SK-MEL-5 (cell line): ENCODE measurements at places on chromosomes 6 and 20.

- DNase-seq = peak; percentile 63
Observed at GRCh38 chr6:158031381-158032353, 50.0 kb downstream of the SYNJ2 start.

DNA sequence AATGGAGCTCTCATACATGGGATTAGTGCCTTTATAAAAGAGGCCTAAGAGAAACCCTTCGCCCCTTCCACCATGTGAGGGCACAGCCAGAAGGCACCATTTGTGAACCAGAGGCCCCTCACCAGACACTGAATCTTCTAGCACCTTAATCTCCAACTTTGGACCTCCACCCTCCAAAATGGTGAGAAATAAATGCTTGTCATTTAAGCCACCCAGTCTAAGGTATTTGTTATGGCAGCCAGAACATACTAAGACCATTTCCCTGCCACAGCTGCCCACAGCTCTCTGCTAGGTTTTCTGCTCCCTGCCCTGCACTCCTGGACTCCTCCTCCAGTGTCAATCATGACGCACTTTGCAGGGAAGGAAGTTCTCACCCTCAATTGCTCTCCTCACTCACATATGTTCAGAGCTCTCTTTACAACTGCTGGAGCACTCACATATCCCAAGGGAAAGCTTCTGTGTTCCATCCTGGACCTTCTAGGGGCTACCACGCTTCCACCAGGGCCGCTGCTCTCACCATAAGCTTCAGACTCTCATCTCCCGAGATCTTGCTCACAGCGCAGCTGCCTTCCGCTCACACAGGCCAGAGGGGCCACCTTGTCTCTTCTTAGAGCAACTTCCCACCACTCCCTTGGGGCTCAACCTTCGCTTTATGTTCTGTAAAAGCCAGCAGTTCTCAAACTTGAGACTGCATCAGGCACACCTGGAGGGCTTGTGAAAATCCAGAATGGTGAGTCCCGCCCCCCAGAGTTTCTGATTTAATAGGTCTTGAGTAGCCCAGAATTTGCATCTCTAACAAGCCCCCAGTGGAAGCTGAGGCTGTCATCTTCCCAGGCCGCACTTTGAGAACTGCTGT, 1.6 kb upstream of the LY86 start:
- DNase-seq = no peak

GRCh38 chr6:53547166-53547810, 2.4 kb upstream of the GCLC start:
- DNase-seq = no peak

GRCh38 chr20:49519777-49520359, 37.4 kb upstream of the KCNB1 start:
- DNase-seq = no peak

DNA sequence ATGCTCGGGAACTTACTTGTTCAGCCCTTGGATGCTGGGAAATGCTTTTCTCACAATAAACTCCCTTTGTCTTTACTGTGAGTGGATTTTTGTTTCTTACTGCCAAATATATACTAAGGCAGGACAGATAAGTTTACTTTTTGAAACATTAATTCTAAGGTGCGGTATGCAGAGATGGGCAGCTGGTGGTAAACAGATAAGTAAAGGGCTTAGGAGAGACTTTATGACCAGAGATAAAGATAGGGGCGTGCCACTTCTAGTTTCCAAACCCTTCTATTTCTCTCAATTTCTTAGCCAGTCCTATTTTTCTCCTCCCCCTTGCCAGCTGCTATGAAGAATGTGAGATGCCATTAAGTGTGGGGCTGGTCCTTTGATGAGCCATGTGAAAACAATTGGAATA, 16.3 kb downstream of the SAMD3 start:
- DNase-seq = no peak

DNA sequence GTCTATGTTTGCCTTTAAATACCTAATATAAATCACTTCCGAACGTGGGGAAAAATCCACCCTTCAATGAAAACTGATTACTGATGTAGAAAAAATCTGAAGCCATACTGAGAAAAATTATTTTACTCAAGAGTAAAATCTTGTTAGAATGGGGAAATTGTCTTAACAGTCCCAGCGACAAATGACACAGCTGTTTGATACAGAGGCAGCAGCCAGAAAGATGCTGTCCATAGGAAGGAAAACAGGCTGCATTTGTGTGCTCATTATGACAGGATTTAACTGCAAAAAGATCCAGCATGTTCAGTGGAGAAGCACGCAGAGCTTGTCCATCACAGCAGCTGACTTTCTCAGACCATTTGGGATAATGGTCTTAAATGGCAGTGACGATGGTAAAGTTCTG, 443.0 kb downstream of the TFAP2B start:
- no peak for DNase-seq

GRCh38 chr6:44045672-44046015, 81.6 kb downstream of the MRPL14 start:
- DNase-seq = no peak

DNA sequence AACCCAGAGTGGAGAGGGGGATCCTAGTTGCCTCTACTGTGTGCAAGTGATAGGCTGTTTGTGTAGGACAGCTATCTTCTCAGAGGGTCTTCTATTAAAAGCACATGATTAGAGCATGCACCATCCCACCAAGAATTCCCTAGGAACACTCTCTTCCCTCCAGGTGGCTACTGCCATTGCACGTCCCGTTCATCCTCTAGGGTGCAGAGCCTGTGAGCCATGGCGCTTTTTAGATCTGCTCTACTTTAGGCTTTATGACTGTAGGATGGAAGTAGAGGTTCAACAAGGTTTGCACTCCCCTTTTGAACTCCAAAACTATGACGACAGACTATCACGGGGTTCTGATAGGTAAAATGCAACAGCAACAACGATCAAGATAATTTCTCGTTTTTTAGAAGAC, 90.5 kb upstream of the SAMD5 start:
- no peak for DNase-seq

DNA sequence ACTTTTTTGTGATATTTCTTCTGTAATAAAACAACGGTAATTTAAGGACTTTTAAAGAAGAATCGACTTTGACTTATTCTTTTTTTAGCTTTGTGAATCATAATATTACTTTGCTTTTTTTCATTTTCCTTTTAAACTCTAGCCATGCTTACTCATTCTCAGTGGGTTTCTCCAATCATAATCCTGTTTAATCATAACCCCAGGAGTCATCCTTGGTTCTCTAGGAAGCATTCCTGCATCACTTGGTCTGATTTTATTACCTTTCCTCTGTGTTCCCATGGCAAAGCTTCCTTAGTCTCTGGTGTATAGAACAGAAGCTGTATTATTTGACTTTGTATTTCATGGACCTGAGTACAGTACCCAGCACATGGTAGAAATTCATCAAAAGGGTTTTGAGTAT, 223.5 kb downstream of the CDKAL1 start:
- DNase-seq = no peak

DNA sequence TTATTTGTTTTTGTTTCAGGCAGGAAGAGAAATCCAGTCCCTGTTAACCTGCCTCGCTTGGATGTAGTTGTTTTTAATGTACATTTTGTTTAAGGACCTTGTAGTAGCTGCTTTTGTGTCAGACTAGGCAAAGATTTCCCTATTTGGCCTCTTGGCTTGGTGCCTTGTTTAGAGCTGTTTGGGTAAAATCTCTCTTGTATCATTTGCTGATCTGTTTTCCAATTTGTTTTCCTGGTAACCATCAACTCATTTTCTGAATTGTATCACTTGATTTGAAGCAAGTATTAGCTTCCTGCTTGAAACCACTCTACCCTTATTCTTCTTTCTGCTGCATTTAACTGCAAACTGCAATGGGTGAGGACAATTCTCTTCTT, 160.7 kb downstream of the ZFAND3 start:
- no peak for DNase-seq

DNA sequence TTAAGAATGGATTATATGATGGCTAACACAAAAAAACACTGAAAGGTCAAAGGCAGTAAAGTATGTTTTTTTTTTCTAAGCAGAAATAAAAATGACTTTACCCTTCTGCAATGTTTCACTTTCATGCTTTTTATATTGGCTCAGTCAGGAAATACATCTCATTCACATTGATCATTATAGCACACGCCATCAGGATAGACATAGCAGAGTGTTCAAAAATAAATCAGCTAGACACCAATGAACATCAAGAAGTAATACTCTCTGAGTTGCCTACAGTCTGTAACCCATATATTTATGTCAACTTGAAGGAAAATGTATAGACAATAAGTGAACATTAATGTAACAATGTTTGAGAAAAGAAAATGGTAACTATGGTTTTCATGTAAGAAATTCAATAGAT, 535.2 kb upstream of the EPHA7 start:
- no peak for DNase-seq

DNA sequence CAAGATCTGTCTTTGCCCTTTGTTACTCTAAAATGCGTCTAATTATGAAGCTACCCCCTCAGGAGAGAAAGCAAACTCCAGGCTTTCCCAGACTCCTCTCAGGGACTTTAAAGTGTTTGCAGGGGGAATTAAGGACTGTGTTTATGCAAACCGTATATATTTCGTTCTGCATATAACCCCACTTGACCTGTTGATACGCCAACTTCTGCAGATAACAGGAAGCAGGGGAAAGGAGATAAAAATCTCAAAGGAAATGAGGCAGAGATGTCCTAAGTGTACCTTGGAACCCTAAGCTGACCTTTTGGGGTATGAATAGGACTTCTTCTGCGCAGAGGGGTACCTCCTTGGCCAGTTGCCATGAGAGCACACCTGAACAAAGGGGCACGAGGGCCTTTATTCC, 8.1 kb downstream of the SYCP2L start:
- DNase-seq = no peak

- DNase-seq = no peak
Observed at GRCh38 chr20:42949950-42950349, 239.8 kb downstream of the PTPRT start.

GRCh38 chr20:7806831-7807230, 133.4 kb downstream of the HAO1 start:
- DNase-seq = no peak

- DNase-seq = no peak
Observed at GRCh38 chr6:8830794-8831193, 395.4 kb upstream of the SLC35B3 start.

- DNase-seq = no peak
Observed at GRCh38 chr6:111258615-111259088, 171.3 kb downstream of the SLC16A10 start.

DNA sequence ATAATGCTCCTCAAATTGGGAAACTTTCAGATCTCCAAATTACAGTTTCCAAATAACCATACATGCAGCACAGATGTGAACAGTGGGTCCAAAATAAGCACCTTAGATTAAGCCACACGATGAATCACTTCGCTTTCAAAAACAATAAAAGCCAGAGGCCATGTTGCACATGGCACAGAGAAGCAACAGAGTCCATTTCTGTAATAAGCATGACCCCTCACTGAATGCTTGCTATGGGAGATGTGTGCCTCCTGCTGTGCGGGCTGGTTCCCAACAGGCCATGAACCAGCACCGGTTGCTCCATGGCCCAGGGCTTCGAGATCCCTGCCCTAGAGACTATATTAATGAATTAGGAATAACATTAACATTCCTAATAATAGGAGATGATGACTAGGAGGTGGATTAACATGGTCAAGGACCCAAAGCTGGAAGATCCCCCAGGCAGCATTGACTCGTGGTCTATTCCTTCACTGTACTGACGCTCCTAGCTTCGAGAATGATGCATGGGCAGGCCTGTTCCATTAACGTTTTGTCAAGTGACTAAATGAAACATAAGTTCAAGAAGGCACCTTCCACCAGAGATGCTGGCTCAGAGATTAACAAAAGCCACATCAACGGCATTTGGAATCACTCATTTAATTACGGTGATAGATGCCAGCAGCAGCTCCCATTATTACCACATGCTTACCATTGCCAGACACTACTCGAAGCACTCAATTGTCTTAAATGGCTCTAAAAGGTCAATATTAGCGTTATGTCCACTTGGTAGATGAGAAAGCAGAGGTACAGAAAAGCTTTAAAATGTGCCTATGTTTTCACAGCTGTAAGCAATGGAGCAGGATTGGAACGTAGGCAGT, 470.6 kb upstream of the AGPAT4 start:
- DNase-seq = no peak

DNA sequence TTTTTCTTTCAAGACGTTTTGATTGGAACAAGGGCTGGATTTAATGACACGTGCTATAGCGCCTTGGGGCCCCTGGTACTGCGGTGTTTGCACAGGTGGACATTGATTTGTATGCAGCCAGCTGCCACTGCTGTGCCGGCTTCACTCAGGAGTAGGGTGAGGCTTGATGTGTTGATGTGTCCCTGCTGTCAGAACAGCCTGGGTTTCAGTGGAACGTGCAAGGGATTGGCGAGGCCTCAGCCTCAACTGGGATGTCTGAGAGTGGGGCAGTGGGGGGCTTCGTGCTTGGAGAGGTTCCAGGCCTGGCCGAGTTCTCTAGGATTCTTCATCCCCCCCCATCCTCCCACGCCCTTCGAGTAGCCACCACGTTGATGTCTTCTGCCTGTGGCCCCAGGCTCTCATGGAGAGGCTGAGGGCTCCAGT, 23.0 kb downstream of the PYGB start:
- DNase-seq = no peak

DNA sequence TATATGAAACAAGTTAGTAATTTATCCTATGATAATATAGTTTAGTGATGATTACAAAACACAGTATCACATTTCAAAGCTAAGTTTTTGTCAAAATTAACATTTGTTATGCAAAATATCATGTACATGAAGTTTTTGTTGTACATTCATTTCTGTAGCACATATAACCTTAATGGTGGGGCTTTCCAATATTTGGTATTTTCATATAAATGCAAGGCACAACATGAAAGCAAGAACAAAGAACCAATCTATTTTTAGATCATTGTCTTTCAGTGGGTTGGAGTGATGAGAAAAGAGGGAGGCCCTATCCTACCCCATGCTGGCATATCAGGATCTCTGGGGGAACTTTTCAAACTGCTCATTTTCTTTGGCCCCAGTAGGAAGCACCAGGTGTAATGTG, 53.4 kb downstream of the FAM83B start:
- no peak for DNase-seq

GRCh38 chr6:137291441-137291840, 72.3 kb upstream of the IFNGR1 start:
- no peak for DNase-seq

GRCh38 chr20:18272451-18272850, 15.9 kb upstream of the ZNF133 start:
- DNase-seq = peak; percentile 33

DNA sequence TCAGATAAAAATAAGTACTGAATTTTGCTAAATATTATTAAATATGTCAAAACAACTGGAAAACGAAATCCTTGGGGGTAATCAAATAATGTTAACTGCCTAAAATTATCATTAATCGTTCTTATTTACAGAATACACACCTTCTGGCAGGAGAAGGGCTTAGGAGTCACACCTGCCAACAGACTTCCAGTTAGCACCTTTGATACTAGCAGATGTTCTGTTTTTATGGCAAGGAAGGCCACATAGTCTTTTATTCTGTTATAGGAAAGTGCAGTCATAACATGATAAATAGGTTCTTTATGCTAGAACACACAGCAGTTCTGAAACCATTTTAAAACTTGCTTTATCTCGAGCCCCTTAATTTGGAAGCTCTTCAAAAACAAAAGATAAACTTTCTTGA, 464.1 kb downstream of the UTRN start:
- no peak for DNase-seq

- DNase-seq = no peak
Observed at GRCh38 chr6:34115403-34115795, 30.5 kb downstream of the GRM4 start.

- no peak for DNase-seq
Observed at GRCh38 chr20:56628015-56628872, 862 bp upstream of the TFAP2C start.
